Activated CD8-positive, alpha-beta memory T cell treated with anti-CD3 and anti-CD28 coated beads for 4 hours (primary cell): ENCODE measurements at places on chromosomes 2 and 18.

- DNase-seq = no peak
Measured at GRCh38 chr2:101900375-101900774, 91.4 kb upstream of the IL1R2 start.

- no peak for DNase-seq
Measured at GRCh38 chr2:173552531-173552930, 197.9 kb downstream of the CDCA7 start.

- no peak for DNase-seq
Measured at GRCh38 chr18:11544060-11544633, 65.2 kb upstream of the SLC35G4 start.

DNA sequence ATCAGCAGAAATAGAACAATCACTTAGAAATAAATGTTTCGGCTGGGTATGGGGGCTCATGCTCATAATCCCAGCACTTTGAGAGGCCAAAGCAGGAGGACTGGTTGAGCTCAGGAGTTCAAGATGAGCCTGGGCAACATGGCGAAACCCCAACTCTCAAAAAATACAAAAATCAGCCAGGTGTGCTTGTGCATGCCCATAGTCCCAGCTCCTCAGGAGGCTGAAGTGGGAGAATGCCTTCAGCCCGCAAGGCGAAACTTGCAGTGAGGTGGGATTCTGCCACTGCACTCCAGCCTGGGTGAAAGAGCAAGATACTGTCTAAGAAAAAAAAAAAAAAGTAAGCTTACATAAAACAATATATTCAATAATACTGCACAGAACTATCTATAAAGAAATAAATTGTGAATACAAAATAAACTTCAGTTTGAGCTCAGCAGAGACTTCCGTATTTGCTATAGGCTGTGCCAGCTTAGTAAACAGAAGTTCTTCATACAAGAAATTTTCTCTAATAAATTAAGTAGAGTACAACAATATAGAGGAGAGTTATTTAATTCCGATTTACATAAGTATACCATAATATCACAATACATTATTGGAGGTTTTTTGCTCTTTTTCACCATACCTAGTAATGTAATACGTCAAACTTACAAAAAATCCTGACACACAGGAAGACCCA, 43.6 kb downstream of the SRBD1 start:
- no peak for DNase-seq

DNA sequence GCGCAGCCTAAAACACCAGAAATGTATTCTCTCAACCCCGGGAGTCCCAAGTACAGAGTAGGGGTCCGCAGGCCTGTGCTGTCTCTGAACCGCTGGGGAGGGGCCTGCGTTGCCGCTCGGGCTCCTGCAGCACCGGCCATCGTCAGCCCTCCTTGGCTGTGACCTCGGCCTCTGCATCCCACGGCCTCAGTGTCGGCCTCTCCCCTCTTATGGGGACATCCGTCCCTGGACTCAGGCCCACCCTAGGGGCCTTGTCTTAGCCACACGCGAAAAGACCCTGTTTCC, 50.5 kb downstream of the KCNG2 start:
- no peak for DNase-seq

- DNase-seq = no peak
Measured at GRCh38 chr2:217833439-217833838, 169.4 kb downstream of the TNS1 start.

DNA sequence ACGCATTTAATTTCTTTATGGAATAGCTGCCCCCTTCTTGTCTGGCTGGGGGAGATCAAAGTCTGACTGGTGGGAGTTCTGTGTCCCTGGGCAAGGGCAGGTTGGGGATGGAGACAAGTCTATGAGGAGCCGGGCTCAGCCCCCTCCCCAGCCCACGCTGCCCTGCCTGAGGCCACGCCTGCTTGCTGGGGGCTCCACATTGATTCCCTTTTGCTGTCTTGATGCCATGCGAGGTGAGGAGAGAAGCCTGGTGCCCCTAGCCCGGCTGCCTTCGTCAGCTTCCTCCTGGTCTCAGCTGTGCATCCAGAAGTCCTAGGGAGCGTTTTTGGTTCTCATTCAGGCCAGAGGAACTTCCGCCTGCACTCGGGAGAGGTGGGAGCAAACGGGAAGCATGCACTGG, 247.9 kb downstream of the NDUFA10 start:
- no peak for DNase-seq

DNA sequence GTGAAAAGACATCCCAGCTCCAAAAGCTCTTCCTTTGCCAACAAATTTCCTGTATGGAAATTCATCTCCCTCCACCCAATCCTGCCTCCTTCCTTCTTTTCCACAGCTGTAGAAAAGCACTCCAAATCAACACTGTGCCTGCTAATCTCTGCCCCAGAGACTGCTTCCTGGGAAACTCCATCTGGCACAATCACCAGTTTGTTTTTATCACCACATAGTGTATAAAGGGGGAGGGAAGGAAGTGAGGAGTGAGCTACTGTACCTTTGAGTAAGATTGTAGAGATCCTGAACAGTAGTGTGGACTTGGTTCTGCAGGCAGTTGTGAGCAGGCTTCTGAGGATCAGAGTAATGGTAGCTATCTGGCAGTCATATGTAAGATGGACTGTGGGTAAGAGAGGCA, 14.7 kb upstream of the FAM237A start:
- DNase-seq = no peak

GRCh38 chr2:16614314-16614860, 51.2 kb downstream of the CYRIA start:
- DNase-seq = no peak

DNA sequence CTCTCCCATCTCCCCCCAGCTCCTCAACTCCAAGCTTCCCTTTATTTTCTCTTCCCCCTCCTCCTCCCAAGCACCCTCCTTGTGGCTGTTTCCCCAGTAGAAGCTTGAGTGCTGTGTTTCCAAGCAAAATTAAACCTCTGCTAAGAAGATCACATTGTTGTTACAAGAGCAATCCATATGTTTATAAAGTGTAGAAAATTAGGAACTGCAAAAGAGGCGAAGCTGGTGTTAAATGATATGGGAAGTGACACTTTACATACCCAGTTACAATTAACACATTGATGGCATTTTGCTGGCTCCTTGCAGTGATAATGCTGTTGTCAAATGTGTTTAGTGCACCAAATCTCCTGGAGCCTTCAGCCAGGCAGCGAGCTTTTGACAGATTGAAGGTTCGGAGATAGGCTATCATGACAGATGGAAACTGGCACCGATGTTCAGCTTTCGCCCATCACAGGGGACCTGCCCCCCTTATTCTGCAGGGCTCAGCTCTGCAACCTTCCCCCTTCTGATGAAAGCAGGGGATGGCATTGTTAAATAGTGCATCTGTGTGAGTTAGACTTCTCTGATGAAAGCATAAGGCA, 259.8 kb upstream of the ATP5MC3 start:
- DNase-seq = no peak

DNA sequence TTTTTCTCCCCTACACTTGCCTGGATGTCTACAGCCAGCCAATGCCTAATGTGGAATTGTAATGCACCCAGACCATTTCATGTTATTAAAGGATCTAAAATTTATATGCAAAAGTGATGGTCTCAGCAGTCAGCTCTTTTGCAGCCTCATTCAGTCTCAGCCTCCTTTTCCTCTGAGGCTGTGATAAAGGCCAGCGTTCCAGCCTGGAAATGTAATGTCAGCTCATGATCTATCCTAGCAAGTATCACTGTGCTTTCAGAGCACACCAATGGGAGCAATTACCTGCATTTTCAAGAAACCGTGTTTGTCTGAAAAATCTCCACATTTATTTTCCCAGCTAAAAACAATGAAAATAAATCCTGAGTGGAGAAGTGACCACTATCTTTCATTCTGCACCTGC, 274.6 kb downstream of the CDH20 start:
- DNase-seq = no peak

GRCh38 chr2:127649100-127649611, 3.2 kb downstream of the GPR17 start:
- DNase-seq = no peak

DNA sequence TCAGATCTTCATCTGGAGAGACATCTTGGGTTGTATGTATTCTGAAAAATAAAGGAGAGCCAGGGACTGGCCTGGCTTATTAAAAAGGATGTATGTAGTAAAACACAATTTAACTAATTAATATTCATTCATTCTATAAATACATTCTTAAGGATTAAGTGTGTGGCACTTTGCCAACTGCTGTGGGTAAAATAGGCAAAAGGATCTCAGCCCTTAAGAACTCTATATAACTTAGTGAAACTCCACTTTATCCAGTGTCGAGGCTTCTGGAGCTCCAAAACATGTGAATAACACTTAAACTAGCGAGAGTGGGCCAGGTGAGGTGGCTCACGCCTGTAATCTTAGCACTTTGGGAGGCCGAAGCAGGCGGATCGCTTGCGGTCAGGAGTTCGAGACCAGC, 7.7 kb upstream of the STK39 start:
- no peak for DNase-seq

GRCh38 chr2:207474863-207475485, 54.8 kb upstream of the CREB1 start:
- no peak for DNase-seq

- no peak for DNase-seq
Measured at GRCh38 chr2:54047658-54048057, 67.8 kb upstream of the ACYP2 start.

DNA sequence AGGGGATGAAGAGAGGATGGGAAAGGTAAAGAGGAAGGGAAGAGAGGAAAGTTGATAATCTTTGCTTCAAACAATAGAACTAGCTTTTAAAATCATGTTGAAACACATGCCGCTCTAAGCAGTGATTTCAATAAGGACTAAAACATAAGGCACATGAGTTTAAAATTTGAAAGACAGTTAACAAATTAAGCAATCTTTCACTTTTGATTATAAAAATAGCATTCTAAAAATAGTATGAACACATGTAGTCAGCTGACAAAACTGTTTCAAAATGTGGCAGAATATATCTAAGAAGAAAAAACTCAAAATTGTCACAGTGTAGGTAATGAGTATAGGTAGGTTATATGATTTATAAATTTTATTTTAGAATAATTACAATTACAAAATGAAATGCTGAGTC, 25.3 kb downstream of the PSME4 start:
- no peak for DNase-seq

DNA sequence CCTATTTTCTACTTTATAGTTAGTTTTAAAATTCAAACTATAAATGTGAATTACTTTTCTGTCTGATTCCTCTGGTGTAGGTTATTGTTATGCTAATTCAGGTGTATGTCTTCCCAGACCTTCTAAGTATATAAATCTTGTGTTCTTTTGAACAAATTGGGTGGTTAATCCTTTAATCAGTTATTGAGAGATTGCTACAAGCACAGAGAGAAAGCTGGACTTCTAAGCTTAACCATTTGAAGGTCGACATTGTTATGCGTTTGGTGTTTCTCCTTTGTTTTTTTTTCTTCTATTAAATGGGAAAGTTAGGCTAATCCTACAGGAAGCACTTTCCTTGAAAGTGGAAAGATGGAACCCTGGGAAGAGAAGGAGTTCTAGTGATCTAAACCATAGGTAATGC, 592.6 kb downstream of the SLC4A3 start:
- DNase-seq = no peak

DNA sequence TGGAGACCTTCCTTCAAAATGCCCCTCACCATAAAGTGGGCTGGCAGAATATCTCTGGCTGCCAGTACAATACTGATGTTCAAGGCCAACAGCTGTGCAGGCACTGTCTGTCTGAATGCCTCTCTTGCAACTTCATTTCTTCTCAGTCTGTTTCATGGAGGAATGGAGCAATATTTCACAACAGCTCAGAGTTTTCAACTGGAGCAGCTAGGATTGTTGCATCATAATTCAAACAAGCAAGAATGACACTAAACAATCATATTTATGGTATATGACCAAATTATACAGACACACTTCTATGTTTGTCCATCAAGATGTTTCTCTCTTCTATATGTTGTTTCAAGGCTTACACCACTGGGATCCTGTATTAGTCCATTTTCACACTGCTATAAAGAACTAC, 444.2 kb downstream of the LRATD1 start:
- no peak for DNase-seq

GRCh38 chr2:178152033-178152432, 39.8 kb downstream of the RBM45 start:
- DNase-seq = no peak

- peak; percentile 54 for DNase-seq
Measured at GRCh38 chr2:239275044-239275685, 125.7 kb downstream of the HDAC4 start.

- DNase-seq = no peak
Measured at GRCh38 chr2:231691251-231691772, 17.0 kb upstream of the PTMA start.

DNA sequence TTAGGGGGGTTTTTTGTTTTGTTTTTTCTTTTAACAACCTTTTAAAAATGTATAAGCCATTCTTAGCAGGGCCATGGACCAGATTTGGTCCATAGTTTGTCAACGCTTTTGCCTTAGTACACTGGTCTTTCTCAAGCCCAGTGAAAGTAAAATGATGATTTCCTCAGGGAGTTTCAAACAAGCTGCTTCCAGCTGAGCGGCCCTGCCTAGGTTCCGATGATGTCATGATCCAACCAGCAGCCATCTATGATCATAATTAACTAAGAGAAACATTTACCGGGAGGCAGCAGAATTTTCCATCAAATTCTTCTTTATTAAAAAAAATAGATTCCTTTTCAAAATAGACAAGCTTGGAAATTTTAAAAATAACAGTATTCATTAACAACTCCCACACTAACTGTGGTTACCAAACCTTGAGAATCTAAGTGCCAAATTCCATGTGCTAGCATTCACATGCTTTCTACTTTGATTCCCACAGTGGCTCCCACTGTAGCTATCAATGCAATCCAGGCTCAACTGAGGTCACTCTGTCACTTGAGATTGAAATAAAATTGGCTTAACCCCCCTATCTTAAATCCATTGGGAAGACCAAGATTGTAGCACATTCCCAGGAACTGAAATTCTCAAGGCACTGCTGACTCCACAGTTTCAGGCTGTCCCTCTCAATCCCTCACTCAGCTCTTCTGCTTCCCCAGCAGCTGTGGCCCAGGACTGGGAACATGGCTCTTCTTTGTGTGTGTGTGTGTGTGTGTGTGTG, 148.9 kb downstream of the RNF152 start:
- no peak for DNase-seq

GRCh38 chr2:54274781-54275242, 18.8 kb upstream of the TSPYL6 start:
- DNase-seq = no peak

DNA sequence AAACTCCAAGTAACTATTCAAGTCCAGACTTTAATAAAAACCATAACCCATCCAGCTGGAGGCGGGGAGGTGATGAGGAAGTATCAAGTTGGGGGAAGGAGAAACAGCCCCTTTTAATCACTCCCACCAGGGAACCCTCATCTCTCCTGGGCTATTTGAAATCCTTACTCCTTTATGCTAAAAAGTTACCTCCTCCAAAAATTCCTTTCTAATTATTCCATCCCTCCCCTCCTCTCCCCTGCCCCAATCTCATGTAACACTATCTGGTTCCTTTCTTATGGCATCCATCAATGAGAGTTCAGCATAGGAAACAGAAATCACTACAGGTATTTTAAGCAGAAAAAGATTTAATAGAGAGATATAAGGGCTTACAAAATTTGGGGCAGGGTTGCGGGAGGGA, 9.3 kb upstream of the SLC14A2 start:
- no peak for DNase-seq

DNA sequence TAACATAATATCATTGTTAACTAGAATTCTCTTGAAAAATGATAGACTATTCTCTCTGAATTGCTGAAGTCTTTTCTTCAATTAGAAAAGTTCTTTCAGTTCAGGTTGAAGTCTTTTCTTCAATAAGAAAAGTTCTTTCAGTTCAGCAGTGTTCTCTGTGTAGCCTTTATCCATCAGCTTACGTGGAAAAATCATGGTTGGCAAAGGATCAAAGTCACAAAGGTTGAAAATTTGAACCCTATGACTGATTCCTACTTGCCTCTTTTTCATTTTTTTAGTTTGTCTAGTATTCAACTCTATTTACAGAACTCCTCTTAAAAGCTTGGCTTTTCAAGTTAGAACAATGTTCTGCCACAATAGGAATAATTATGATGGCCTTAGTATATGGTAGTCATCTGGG, 25.8 kb downstream of the CAVIN2 start:
- DNase-seq = no peak
